ENCODE measurements at places on chromosomes 12 and 14. TPM values are rescaled to one million over a fixed set of nuclear protein-coding genes. Genes with fewer than 3 reads are reported as not detected.
A peak's percentile ranks its signal among the peaks of the same experiment; 100 is the strongest.

DNA sequence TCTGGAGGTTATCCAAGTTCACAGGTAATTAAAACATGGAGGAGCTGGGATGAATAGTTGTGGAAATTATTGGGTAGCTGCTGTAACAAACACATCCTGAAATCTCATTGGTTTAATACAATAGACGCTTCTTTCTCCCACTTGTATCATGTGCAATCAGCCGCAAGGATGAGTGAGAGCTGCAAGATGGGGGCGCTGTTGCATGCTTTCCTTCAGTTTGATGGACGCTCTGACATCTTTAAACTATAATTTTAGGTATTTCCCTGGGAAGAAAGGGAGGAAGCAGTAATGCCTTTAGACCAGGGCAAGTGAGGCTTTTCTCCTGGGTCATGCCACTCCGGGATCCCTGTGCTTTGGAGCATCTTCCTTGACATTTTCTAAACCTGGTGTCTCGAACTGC lies 178.7 kb downstream of the PAWR start:
- DNase-seq = no peak

- no peak for DNase-seq
Measured at GRCh38 chr14:60989599-60989998, 8.6 kb downstream of the SLC38A6 start.

GRCh38 chr14:101152855-101153254 lies 249.3 kb upstream of the RTL1 start:
- DNase-seq = no peak

GRCh38 chr14:69594846-69595245 lies 16.6 kb upstream of the SUSD6 start:
- DNase-seq = no peak

DNA sequence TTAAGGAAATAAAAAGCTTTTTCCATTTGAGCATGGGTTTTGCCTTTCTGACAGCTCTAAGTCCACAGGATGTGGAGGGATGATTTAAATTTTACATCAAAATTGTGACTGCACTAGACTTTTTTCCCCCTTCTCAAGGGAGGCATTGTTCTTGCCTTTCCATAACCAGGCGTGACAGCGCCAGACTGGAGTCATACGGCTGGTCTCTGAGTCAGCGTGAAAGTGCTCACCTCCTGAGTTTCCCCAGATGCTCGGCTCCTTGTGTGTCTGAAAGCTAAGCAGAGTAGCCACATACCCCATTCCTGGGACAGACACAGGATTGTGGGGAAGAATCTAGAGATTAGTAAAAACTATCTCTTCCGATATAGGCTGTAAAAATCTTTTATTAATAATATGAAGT lies 43.1 kb downstream of the SOX5 start:
- peak; percentile 45 for DNase-seq

DNA sequence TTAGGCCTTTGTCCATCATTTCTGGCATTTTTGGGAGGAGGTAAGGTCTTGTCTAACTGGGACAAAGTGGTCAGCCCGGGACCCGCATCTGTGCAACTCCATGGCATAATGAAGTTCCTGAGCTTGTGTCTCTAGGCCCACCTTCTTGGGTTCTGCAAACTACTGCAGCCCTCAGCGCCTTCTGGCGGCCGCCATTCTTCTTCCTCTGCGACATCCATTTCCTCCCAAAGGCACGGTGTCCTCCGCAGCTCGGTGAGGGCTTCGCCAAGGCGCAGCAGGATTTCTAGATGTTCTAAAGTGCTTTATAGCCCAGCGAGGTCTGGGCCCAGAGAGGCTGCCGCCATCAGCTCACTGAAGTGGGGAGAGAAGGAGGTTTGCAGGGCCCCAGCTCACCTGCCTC lies 134.4 kb upstream of the OR4E1 start:
- no peak for DNase-seq

- DNase-seq = no peak
Measured at GRCh38 chr12:122834921-122835749, at the start of gene HIP1R. TSS of gene HIP1R (plus strand) at chr12:122835457. CDS start at chr12:122835551, 94 bp downstream.

GRCh38 chr12:75998292-75999063 lies 33.1 kb downstream of the PHLDA1 start:
- DNase-seq = no peak

- DNase-seq = no peak
Measured at GRCh38 chr12:126454581-126454980, 1389.3 kb downstream of the AACS start.

GRCh38 chr14:69183735-69184134 lies 7.6 kb upstream of the EXD2 start:
- no peak for DNase-seq

DNA sequence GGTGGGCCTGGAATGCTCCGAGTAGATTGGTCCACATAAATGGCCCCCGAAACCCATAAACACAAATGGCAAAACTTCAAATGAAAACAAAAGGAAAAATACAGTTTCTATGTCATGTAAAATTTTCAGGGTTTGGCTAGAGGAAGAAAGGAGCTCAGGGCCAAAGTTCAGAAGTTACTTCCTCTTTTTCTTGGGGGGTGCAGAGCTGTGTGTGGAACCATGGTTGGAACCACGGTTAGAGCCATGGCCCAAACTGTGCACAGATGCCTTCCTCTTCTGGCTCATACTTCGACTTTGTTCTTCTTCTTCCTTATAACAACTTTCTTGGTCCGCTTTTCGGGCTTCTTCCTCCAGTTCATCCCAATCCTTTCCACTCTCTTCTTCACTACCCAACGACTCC lies 51.7 kb downstream of the MGST1 start:
- no peak for DNase-seq

GRCh38 chr14:95713596-95714371 lies at the start of gene TCL1A:
TSS of gene TCL1A (minus strand) at chr14:95714125. CDS start at chr14:95714066, 59 bp downstream.
- DNase-seq = no peak

GRCh38 chr12:6699989-6700645 lies 498 bp downstream of the PIANP start:
- no peak for DNase-seq

GRCh38 chr14:95876761-95877538 lies at the start of gene TUNAR:
TSS of gene TUNAR (plus strand) at chr14:95876832.
- no peak for DNase-seq

DNA sequence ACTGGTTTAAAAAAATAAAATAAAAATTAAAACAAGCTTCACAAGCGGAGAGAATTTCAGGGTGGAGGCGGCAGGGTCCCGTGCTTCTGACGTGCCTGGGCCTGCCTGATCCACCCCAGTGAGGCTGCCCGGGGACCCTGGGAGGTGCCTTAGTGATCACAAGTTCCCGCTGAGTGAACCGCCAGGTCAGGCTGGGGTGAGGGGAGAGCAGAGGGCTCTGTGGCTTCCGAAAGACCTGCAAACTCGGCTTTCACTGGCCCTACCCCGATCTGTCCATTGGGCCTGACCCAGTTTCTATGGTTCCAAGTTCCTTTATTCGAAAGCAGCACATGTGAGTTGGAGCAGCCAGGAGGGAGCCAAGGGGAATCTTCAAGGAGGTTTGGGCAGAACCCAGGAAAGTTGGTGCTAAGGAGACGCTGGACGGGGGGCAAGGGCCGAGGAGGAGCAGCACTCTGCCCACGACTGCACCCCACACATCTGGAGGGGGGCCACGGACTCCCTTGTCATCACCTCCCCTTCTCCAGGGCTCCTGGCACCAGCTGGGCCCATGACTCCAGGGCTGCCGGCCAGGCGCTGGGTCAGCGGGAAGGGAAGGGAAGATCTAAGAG lies 12.9 kb downstream of the MMP14 start:
- no peak for DNase-seq

DNA sequence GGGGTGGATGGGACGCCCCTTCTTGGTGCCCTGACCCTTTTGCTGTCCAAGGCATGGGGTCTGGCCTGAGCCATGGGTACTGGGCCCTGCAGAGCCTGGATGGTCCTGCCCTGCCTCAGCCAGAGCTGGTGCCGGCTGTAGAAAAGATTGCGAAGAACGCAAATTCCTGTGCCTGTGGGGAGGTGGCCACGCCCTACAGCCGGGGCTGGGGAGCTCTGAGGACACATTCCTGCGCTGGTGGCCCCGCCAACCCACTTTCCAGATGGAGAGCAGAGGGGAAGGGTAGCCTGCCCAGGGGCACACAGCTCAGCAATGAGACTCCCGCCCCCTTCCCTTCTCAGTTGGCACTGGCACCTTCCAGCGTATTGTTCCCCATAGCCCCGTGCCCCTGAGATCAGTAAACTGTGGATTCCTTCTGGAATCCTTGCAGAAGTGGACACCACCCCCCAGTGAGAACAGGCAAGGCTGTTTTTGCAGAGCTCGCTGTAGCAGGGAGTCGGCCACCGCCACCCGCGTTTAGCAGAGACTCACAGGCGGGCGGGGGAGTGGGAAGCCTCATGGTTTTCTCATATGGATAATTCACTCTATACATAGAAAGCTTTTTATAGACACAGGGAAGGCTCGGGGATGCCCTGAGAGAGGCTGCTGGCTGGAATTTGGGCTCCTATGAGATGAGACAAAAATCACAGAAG lies 8.6 kb downstream of the INF2 start:
- DNase-seq = no peak

DNA sequence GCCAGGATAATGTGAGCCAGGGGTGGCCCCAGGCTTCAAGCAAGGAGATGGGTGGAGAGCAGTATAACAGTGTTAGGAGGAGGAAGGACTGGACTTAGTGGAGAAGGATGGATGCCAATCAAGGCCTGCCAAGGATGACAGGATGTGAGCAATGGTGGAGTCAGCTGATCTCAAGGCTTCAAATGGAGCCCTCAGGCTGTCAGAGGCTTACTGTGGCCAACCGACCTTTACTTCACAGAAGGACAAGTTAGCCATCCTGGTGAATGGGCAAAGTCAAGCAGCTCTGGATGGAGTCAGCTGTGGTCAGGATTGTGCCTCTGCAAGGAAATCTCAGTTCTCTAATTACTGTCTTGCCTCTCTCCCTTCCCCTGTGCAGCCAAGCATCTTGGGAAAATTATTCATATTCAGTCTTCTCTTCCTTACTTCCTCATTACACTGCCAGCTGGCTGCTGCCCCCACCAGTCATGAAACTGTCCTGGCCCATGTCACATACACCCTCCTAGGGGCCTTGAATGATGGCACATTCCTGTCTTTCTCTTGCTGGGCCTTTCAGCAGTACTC lies 7.6 kb upstream of the STAT6 start:
- DNase-seq = no peak

DNA sequence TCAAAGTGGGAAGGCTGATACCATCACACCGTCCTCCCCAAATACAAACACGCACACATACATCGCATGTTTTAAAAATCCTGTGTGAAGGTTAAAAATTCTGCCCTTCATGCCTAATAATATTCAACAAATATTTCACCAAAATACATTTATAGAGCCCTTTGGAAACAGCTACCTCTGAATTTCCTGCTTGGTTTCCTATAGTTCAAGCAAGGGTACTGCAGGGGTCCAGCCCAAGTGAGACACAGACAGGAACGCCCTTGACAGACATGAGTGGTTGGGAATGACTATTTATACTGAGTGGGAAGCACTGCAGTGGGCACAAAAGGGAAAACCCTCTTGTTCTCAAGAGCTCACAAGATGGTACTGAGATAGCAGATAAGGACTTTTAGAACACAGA lies 51.0 kb downstream of the ST8SIA1 start:
- no peak for DNase-seq

DNA sequence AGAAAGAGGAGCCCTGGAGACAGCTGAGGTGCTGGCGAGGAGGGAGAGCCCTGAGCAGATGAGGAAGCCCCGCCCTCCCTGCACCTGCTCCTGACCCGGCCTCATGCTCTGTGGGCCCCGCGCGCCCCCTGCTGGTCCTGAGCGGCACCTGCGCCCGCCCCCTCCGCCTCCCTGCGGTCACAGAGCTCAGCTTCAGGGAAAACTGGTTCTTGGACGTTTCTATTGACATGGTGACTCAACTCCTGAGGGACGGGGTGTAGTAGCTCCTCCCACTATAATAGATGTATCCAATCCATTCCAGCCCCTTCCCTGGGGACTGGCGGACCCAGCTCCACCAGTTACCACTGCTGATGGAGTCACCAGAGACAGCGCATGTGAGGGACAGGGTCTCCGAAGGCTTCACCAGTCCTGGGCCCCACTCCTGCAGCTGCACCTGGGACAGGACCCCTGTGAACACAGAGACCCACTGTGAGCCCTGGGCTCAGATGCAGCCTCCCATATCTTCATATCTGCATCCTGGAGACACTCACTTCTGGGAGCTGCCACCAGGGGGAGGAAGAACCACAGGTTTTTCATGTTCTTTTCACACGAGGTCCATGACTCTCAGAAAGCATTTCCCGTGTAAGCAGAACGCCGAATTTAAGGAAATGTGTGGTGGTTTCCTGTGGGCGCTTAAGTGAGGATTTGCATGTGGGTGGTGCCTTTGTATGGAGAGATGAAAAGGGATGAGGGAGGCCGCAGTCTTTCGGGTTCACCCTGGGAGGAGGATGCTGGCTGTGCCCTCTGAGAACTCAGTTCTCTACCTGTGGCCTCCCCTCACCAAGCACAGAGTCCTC lies 1346.4 kb downstream of the TMEM121 start:
- DNase-seq = no peak

DNA sequence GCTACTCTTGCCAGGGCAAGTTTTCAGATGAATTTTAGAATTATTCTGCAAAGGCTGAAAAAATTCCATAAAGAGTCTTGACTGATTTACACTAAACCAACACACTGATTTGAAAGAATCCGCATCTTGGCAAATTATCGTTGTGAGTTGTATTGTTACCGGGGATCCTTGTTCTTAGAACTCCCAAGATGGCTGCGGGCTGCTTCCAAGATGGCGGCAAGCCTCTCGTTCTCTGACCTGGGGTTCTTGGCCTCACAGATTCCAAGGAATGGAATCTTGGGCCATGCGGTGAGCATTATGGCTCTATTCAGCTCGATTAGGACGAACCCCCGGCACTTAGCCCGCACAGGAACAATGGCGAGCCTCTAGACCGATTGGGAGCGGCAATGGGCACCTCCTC lies 132.5 kb downstream of the ZNF664 start:
- DNase-seq = no peak

DNA sequence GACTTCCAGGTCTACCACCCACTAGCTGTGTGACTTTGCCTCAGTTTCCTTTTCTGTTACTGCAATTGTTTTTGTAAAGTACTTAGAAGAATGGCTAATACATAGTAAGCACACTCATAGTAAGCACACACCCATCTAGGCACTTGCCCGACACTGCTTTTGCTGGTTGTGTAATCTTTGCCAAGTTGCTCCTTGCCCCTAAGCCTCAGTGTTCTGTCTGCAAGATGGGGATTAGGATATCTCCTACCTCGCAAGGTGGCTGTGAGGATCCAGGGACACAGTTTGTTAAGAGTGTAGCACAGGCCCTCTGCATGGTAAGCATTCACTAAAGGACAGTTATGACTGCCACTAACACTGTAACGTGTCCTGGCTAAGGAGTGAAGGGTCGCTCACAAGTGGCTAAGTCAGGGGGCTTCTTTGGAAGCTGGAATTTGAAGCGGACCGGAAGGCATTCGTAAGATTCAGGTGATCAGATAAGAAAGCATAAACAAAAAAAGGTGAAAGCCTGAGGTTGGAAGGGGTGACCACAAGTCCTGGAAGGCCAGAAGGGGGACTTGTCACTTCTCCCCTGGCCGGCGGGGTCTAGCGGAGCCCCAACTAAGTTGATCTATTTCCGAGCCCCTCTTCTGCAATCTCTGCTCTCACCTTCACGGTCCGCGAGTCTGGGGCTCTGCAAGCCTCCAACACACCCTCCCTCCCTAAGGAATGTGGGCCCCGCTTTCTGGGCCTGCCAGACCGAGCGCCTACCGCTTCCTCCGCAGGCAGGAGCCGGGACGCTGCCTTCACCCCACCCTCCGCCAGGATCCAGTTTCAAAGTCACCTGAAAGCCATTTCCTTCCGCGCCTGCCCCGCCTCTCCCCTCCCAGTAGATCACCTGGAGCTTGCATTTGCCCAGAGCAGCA lies 1.5 kb upstream of the PLEKHG3 start:
- DNase-seq = no peak

TPH2 gene
- not detected for total RNA-seq

ZDHHC22 gene
- total RNA-seq = not detected

DENND5B gene
- 7.9 TPM for total RNA-seq

Measured in kidney epithelial cell (primary cell).